ENCODE measurements at places on chromosomes 3 and 15.

- DNase-seq: no peak
Observed at GRCh38 chr3:12394569-12395271, 89.6 kb upstream of the TSEN2 start.

DNA sequence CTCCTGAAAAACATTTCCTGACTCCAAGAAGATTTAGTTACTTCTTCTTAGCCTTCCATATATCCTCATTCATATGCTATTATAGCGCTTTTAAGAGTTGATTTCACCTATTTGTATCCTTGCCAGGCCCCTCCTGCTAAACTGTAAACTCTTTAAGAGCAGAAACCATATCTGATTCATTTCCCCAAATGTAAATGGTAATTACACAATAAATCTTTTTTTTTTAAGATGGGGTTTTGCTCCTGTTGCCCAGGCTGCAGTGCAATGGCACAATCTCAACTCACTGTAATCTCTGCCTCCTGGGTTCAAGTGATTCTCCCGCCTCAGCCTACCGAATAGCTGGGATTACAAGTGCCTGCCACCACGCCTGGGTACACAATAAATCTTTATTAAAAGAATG lies 4.5 kb downstream of the DLEC1 start:
- DNase-seq: no peak

DNA sequence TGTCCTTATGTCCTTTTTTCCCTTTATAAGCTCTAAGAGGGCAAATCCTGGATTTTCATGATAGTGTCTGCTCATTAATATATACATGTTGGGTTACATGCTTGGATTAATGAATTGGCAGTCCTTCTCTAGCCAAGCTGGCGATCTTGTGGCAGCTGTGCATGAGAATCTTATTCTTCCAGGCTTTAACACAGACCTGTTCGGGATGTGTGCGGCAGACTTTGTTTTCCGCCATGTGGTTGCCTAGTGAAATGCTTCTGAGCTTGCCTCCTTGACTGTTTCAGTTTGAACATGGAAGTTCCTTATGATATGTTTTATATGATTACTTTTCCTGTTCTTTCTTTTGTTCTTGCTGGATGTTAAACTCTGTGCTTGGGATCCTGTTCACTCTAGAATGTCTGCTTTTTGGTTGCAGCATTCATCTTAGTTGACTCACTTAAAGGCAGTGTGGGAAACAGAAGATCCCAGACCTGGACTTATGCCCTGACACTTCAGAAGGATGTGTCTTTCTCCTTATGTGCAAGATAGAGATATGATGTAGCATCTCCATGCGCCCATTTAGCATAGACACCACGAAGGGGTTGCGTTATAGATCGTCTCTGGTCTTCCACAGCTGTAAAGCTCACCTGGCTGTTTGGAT lies 7.2 kb downstream of the CHCHD6 start:
- DNase-seq: no peak

DNA sequence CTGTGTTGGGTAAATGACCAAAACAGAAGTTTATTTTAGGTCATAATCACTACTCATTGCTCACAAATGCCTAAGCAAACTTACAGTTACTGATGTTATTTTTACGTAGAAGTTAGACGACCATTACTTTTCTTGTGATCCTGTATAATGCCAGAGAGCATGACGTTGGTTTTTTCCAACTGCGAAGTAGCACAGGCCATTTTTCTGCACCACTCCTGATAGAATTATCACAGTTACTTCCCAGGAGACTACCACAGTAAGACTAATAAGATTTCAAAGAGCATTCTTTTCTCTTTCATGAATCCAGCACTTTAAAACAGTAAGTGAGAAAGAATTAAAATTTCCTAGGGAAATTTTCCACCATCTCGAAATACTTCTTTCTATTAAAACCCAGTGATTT lies 19.8 kb downstream of the CD200 start:
- no peak for DNase-seq

- DNase-seq: no peak
Observed at GRCh38 chr15:45891766-45892165, 256.9 kb downstream of the SQOR start.

- DNase-seq: no peak
Observed at GRCh38 chr3:110248666-110249065, 823.0 kb upstream of the NECTIN3 start.

- DNase-seq: no peak
Observed at GRCh38 chr3:192684151-192684550, 43.2 kb downstream of the FGF12 start.

GRCh38 chr15:36332301-36332700 lies 247.1 kb upstream of the CDIN1 start:
- no peak for DNase-seq

GRCh38 chr15:31317421-31318327 lies 9.0 kb upstream of the KLF13 start:
- no peak for DNase-seq

DNA sequence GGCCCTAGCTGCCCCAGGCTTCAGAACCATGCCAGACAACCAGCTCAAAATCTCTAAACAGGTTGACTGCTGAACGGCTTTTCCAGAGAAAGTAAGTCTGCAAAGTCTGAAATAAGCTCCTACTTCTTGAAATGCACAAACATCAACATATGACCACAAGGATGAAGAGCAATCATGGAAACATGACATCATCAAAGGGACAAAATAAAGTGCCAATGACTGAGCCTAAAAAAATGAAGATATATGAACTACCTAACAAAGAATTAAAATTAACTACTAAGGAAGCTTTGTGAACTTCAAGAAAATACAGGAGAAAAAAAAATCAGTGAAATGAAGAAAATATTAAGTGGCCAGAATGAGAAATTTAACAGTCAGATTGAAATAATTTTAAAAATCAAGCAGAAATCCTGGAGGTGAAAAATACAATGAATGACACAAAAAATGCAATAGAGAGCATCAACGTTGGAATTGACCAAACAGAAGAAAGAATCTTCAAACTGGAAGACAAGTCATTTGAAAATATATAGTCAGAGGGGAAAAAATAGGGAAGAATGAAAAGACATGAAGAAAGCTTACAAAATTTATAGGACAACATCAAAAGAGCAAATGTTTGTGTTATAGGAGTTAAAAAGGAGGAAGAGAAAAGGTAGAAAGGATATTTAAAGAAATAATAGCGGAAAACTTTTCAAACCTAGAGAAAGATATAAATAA lies 364.2 kb downstream of the OCA2 start:
- DNase-seq: no peak

DNA sequence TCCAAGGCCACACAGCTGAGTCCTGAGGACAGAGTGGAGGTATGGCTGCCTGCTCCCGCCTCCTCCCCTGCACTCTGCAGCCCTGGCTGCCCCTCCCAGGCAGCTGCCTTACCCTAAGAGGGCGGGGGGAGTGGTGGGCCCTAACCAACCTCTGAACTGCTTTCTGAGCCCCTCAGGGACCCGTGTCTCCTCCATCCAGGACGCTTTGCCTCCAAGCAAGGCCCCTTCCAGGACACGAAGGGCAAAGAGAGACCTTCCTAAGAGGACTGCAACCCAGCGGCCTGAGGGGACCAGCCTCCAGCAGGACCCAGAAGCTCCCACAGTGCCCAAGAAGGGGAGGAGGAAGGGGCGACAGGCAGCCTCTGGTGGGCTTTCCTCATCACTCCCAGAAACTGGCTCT lies 7.6 kb downstream of the NEIL1 start:
- no peak for DNase-seq

DNA sequence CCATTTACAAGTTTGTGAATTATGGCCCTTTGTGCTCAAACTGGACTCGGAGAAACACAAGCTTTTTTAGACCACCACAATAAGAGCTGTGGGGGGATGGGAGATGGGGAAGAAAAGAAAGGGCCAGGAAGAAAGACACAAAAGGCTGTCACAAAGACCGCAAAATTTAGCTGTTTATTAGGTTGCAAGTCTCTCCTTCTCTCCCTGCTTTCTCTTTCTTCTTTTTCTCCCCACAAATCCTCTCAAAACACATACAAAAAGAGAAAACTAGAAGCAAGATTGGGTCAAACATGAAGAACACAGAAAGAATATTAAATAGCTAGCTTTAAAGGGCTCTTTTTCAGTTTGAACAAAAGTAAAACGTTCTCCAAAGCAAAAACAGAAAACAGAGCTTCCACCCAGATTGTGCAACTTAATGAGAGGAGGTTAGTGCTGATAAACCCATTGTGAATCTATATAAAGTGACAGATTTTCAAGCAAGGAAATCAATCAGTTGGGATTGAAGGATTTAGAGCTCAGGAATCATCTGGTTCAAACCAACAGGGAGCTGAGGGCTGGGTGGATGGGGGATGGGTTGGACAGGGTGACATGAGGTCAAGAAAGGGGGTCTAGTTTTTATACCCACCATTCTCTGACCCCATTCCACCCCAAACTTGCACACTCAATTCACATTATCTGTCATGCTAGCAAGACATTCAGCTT lies 87.3 kb downstream of the DHX30 start:
- DNase-seq: no peak

- DNase-seq: no peak
Observed at GRCh38 chr3:17831366-17831765, 88.9 kb upstream of the TBC1D5 start.

DNA sequence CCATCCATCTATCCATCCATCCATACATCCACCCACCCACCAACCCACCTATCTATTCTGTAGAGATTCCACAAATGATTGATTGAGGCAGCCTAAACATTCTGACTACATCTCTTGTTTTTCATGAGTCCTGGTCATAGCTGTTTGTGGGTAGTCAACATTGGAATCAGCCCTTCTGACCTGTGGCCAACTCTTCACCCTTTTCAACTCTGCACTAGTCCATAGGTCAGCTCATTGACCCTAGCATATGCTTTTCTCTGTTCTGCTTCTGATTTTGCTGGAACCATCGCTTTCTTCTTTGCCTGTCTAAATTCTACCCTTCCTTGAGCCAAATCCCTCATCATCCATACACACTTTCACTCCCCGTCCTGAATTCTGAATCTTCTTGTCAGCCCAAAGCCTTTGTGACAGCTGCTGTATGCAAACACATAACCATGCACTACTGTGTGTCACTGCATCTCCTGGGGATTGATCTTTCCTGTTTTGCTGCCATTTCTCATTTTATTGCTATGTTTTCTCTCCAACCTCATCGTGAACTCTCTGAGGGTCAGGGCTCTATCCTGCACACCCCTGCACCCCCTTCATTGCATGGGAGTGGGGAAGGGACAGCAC lies 16.8 kb upstream of the KCTD6 start:
- no peak for DNase-seq

DNA sequence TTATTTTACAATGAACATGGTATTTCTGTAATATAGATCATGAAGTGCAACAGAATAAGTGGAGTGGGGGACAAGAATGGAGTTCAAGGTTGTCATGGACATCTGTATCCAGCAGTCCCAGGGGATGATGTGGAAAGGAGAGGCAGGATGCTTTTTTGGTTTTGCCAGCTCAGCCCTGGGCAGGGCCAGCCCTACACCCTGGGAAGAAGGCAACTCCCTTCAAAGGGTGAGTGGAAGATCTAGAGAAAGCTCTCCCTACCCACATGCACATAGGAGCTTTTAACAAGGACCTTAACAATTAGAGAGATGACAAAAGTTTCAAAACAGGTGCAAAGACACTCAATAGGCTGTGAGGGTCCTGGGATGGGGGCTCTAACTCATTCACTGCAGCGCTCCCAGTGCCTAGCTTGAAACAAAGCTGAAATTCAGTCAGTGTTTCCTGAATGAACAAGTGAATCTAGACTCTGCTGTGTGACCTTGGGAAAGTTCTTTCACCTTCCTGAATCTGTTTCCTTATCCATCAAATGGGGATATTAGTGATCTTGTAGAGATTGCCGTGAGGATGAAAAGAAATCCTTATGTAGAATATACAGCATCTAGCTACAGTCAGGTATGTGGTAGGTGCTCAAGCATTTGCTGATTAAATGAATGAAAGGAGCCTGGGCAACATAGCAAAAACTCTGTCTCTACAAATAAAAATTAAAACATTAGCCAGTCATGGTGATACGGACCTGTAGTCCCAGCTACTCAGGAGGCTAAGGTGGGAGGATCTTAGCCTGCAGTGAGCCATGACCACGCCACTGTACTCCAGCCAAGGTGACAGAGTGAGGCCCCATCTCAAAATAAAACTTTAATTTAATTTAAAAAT lies 14.3 kb downstream of the BHLHE40 start:
- DNase-seq: no peak

DNA sequence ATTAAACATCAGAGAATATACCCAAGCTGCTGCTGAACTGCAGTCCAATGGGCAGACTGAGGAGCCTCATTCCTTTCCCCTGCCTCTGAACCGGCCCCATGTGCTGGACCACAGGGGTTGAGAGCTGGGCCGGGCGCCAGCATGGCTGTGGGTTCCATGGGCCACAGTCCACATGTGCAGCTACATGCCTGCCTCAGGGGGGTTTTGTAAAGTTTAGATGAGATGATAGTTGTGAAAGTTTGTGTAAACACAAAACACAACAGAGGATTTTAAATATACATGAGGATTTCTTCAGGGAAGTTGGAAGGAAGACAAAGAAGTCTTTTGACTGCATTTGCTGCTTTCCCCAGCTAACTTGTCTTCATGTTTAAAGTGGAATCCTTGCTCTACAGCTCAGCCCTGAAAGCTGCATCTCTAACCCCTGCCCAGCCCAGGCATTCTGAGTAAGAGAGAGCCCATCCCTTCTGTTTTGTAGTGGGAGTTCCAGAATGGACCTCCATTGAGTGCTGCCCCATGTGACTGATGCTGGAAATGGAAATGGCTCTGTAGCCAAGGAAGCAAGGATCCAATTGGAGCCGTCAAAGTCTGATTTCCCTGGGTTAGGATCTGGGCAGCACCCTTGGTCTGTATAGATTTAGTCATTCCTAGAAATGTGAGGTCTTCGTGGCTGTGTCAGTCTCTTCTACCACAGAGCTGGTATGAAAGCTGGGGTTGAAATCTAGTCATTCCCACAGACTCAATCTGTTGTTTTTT lies 17.5 kb downstream of the SLC12A8 start:
- no peak for DNase-seq

DNA sequence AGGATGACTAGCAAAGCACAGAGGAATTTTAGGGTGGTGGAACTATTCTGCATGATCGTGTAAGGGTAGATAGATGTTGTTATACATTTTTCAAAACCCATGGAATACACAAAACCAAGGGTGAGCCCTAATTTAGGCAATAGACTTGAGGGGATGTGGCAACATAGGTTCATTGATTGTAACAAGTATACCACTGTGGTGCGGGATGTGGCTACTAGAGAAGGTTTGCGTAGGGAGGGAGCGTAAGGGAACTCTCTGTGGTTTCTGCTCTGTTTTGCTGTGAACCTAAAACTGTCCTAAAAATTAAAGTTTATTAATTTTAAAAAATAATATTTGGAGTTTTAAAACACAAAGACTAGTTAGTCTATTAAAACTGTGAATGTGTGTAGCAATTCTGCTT lies 202.8 kb downstream of the PLCL2 start:
- no peak for DNase-seq

- DNase-seq: no peak
Observed at GRCh38 chr3:150899141-150899540, 6.1 kb downstream of the MINDY4B start.

- DNase-seq: peak; percentile 37
Observed at GRCh38 chr3:52221563-52222318, 3.7 kb downstream of the TLR9 start.

Measured in stimulated activated CD8-positive, alpha-beta memory T cell treated with anti-CD3 and anti-CD28 coated beads, Interleukin-4, amount 100 ng/mL, for 1 hour (primary cell).